ENCODE measurements at places on chromosomes 5 and 9. TPM values are rescaled to one million over a fixed set of nuclear protein-coding genes. Genes with fewer than 3 reads are reported as not detected.

The MUSK gene
- total RNA-seq = not detected

The NR5A1 gene
- not detected for total RNA-seq

The NDOR1 gene
- 26.9 TPM for total RNA-seq

The CXXC5 gene
- 56.4 TPM for total RNA-seq

The NME5 gene
- 1.0 TPM for total RNA-seq

The SLIT3 gene
- 0.36 TPM for total RNA-seq

The PTGR1 gene
- total RNA-seq = 82.3 TPM

The ATP10B gene
- total RNA-seq = 0.06 TPM

The TMEM174 gene
- total RNA-seq = not detected

The NMUR2 gene
- not detected for total RNA-seq

The ZCCHC10 gene
- total RNA-seq = 12.7 TPM

The EXOSC3 gene
- 77.7 TPM for total RNA-seq

The GRM6 gene
- not detected for total RNA-seq

The GGTA1 gene
- total RNA-seq = not detected

The ENTPD8 gene
- total RNA-seq = not detected

The FGF18 gene
- total RNA-seq = not detected

The HCN1 gene
- total RNA-seq = not detected

The CDH12 gene
- total RNA-seq = not detected

The P4HA2 gene
- total RNA-seq = 33.6 TPM

The ALDH1A1 gene
- total RNA-seq = 0.87 TPM

The HK3 gene
- 0.43 TPM for total RNA-seq

The LURAP1L gene
- total RNA-seq = 5.2 TPM

The CDKN2B-AS1 gene
- not detected for total RNA-seq

The GDA gene
- total RNA-seq = 1.2 TPM

The FAM200C gene
- total RNA-seq = 2.5 TPM

The SH3RF2 gene
- 16.3 TPM for total RNA-seq

The SMC5 gene
- total RNA-seq = 46.7 TPM

The SLC4A9 gene
- not detected for total RNA-seq

The NFIB gene
- total RNA-seq = 2.4 TPM
